HCT116 (cell line): ENCODE measurements at places on chromosomes 7 and 10.

DNA sequence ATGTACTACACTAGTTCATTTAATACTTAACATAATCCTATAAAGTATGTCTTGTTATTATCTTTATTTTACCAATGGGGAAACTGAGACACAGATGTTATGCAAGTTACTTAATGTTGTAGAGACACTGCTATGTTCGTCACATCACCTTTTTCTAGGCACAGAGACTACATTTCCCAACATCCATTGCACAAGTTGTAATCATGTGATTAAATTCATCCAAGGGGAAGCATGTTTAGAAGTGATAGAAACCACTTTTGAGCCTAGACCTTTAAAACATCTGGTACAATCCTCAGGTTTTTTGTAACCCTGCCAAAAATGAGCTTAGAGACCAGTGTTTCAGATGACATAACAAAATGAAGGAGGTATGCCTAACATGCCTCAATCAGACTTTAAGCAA lies 386.8 kb upstream of the HPS1 start:
- H3K27ac ChIP-seq: no peak overlapping the region
- H3K4me3 ChIP-seq: no peak overlapping the region
- H3K27me3 ChIP-seq: peaks cover 4% of the 10 kb centered on the region; the same call in 1 of the 2 replicates
- H3K36me3 ChIP-seq: no peaks in the 10 kb centered on the region
- no peaks in the 10 kb centered on the region for H3K4me1 ChIP-seq
- DNase-seq: no peak

DNA sequence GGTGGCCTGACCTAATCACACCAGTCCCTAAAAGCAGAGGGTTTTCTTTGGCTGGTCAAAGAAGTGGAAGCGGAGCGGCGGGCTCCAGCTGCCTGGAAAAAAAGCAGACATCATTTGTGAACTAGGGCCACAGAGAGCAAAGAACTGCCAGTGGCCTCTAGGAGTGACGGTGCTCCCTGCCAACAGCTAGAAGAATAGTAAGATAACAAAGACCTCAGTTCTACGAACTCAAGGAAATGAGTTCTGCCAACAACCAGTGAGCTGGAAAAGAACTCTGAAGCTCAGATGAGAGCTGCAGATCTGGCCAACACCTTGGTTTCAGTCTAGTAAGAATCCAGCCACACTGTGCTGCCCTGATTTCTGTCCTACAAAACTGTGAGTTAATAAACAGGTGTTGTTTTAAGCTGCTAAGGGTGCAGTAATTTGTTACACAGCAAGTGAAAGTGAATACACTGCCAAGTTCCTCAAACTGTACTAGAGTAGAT lies 178.0 kb downstream of the SRPK2 start:
- no peaks in the 10 kb centered on the region for H3K36me3 ChIP-seq
- no peak overlapping the region for H3K27ac ChIP-seq
- no peaks in the 10 kb centered on the region for H3K4me1 ChIP-seq
- no peaks in the 10 kb centered on the region for H3K27me3 ChIP-seq
- DNase-seq: no peak

GRCh38 chr10:101485681-101486554 lies 102.1 kb downstream of the POLL start:
- no peak overlapping the region for H3K4me3 ChIP-seq
- no peak for DNase-seq
- no peak overlapping the region for H3K27ac ChIP-seq

DNA sequence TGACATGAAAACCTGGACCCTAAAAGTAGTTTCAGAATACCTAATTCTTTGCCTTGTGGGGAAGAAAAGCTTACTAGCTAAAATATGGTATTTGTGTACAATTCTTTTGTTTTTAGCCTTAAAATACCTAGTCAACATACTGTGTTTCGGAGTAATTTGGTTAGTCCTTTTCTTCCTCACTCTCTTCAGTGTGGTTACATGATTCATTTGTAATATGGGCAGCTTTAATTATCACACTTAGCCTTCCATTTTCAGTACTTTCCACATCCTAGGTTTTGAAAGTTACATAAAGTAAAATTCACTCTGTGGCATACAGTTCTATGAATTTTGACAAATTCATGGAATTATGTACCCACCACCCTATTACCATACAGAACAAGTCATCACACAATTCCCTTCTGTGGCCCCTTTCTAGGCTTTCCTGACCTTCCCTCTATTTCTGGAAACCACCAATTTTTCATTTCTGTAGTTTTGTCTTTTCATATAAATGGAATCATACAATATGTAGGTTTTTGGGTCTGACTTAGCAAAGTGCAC lies 96.2 kb downstream of the EMX2 start:
- H3K36me3 ChIP-seq: no peaks in the 10 kb centered on the region
- no peak for DNase-seq
- H3K4me1 ChIP-seq: no peaks in the 10 kb centered on the region
- no peak overlapping the region for H3K4me3 ChIP-seq

DNA sequence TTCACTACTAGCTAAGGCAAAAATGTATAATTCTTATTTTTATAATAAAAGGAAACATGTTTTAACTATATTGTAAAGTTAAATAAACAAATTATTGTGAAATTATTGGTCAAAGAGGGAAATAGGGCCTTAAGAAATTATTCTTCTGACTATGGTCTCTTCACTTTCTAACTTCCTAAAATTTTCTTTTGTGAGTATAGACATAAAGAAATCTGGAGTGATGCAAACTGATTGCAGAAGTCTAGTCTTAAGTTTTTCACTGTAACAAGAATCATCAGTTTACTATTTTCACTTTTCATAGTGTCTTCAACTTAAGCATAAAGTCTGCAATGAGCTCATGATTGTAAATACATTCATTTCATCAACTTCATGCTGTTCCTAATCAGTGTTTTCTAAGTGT lies 525.4 kb downstream of the TFEC start:
- no peaks in the 10 kb centered on the region for H3K4me1 ChIP-seq
- no peak for DNase-seq
- H3K27me3 ChIP-seq: no peaks in the 10 kb centered on the region
- no peak overlapping the region for H3K4me3 ChIP-seq

DNA sequence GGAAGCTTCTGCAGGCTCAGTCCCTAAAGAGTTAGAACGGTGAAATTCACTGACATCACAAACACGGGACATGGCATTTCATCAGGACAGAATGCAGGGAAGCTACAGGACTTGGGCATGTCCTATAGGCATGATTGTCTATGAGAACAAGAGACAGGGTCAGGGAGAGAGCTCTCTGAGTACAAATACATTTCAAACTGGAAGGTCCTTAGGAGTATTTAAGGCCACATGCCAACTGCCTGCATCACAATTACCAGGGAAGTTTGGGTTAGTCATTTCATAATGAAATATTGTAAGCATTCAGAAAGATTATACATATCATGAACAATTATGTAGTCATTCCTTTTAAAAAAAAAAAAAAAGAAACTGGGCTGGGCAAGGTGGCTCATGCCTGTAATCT lies 71.3 kb downstream of the CREB3L2 start:
- H3K27ac ChIP-seq: no peak overlapping the region
- peaks cover 18% of the 10 kb centered on the region for H3K4me1 ChIP-seq
- DNase-seq: no peak
- no peaks in the 10 kb centered on the region for H3K36me3 ChIP-seq
- H3K27me3 ChIP-seq: no peaks in the 10 kb centered on the region
